ENCODE measurements at places on chromosomes 3 and 15.

DNA sequence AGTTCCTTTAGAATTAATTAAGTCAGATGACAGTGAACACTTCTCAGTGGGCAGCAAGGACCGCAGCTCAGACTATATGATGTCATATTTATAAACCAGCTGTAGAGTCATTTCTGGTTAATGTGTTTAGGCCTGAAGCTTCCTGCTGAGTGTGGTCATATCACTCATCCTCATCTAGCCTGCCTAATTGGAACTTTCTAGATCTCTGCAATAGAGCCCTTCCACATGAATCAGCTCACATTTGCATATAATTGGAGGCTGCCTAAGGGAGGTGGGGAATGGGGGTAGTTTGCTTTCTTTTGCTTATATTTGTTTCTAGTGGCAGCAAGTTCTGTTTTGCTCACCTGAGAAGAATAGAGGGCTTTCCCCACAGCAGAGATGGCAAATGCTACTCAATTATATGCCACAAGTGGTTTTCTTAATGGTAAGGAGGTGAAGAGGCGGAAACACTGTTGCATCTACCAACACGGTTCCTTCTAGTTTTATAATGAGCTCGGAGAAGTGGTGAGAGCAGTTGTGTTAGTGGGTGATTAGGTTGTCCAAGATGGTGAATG, 148.1 kb downstream of the KLHL25 start:
- no peak for DNase-seq

DNA sequence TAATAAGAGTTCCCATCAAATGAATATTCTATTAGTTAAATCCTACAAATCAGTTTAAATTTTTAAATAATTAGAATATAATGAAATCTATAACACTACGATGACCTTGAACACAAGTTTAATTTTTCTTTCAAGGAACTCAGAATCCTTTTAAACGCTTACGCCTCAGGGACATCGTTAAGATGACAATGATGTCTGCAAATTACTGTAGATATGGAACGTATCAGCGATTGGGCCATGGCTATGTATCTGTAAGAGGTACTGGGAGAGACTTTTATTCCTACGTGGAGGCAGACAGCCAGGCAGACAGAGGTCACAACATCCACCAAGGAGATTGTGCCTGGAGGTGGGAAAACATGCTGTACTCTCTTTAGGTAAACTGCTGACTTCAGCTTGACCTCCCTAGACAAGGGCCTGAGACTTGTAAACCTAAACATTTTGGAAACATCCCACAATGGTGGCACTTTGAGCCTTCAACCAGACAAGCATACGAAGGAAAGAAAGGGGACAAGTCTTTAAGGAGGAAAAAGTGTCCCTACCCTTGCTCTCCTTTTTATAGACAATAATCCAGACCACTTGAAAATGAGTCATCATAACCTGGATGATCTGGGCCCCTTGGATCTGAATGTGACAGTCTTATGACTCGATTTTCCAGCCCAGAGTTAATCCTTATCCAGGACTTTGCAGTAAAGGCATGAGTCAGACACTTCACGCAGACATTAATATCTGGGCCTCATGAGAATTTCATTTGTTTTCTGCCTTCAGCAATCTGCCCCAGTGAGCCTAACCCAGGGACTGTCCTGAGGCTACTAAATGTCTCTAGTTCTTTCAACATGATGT, 6.8 kb upstream of the LDHAL6B start:
- DNase-seq: no peak

- no peak for DNase-seq
Measured at GRCh38 chr3:51580418-51580817, 41.9 kb downstream of the RAD54L2 start.

GRCh38 chr3:1093217-1093616, 393 bp downstream of the CNTN6 start:
- no peak for DNase-seq

DNA sequence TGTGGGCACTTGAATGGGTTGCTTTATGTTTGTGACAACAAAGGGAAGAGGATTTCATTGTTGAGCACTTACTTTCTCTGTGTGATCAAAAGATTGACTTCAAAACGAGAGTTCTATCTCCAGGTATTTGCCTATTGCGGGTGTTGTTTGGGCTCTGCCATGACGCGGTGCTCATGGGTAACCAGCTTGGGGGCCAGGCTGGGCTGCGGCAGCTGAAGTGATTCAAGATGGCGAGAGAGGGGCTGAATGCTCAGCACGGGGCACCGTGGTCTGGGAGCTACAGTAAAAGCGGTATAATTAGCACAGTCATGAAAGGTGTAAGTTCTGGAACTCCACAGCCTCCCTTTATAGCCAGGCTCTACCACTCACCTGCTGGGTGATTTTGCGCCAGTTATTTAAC, 31.0 kb upstream of the ADCY5 start:
- no peak for DNase-seq

- DNase-seq: no peak
Measured at GRCh38 chr15:75723171-75723846, 10.7 kb upstream of the CSPG4 start.

DNA sequence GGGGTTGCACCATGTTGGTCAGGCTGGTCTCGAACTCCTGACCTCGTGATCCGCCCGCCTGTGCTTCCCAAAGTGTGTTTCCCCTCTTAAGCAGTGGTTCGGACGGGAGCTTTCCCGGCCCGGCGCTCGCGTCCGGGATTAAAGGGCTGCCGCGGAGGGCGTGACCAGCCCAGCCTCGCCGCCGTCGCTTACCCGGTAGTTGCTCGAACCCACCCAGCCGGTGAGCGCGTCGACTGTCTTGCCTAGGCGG, 513 bp downstream of the CLASP2 start:
- DNase-seq: no peak

DNA sequence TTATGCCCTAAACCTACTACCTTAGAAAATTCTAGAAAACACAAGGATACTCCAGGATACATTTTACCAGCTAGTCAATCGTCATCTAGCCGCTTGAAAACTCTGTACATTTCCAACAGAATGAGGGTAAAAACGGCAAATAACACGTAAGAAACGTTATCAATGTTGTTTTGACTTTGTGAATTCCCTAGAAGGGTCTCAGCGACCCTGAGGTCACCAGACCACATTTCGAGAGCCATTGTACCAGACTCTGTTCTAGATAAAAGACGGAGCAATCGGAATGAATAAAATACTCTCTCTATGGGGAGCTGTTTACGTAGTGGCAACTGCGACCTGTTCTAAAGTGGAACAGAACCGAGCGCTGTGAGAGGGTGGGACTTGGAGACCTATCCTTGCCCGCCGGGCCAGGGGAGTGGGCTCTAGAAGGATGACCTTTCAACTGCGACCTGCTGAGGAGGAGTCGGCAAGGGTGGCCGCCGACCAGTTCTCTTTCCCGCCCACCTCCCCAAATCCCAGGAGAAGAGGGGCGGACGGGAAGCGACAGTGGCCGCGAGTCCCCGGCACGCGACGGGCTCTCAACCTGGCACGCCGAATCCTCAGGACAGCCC, 778 bp upstream of the AP4E1 start:
- peak; percentile 67 for DNase-seq

DNA sequence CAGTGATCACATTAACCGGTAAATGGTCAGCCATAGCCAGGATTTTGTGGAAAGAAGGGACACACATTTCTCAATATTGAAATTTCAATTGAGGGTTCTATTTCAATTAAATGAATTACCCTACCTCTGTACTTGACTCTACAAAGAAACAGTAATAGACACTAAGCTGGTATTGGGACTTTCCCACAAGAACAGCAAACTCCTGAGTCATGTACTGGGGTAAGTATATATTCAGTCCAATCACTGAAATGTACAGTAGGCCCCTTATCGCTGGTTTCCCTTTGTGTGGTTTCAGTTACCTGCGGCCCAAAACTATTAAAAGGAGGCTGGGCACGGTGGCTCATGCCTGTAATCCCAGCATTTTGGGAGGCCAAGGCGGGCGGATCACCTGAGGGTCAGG, 17.6 kb downstream of the ASB14 start:
- no peak for DNase-seq

- no peak for DNase-seq
Measured at GRCh38 chr3:9069971-9070370, 106.7 kb upstream of the RAD18 start.

GRCh38 chr3:132783152-132783551, 60.9 kb upstream of the NPHP3 start:
- DNase-seq: no peak

- no peak for DNase-seq
Measured at GRCh38 chr15:35496585-35496984, 49.4 kb downstream of the DPH6 start.

GRCh38 chr3:190399677-190400076, 11.7 kb downstream of the CLDN16 start:
- DNase-seq: no peak

- DNase-seq: no peak
Measured at GRCh38 chr3:186165331-186165730, 56.4 kb upstream of the ETV5 start.

GRCh38 chr3:87501076-87501475, 224.7 kb upstream of the POU1F1 start:
- no peak for DNase-seq

GRCh38 chr3:178189854-178190253, 346.4 kb upstream of the KCNMB2 start:
- DNase-seq: no peak

GRCh38 chr15:75775296-75776064, 62.8 kb upstream of the CSPG4 start:
- DNase-seq: no peak

DNA sequence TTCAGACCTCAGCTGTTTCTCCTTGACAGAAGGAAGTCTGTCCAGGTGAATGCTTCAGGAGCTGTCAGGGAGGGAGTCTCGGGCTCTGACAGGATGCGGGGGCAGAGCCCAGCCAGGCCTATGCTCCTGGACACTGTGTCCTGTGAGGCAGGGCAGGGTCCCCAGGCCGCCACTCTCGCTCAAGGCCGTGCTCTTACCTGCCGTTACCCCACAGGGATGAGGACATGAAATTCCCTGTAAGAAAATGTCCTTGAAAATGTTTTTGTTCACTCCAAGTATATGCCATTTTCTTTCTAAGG, 63.9 kb downstream of the BOC start:
- DNase-seq: no peak

- DNase-seq: no peak
Measured at GRCh38 chr15:57218826-57219576, 157.3 kb upstream of the CGNL1 start.

GRCh38 chr15:65081758-65082157, 5.2 kb downstream of the KBTBD13 start:
- DNase-seq: no peak

DNA sequence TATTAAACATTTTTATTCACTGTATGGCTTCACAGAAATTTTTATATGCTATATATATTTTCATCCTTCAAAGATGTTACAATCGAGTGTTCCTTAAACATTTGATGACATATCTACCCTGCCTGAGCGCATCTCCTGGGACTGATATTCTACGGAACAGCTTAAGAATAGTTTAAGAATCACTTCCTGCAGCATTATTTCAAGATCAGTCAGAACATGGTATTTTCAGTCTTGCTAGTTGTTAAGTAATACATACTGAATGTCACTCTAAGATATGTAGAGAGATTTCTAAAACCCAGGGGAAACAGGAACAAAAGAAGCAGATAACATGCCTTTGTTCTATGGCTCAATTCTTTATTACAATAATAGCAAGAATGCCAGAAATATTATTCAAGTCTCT, 8.7 kb downstream of the COL8A1 start:
- DNase-seq: no peak

DNA sequence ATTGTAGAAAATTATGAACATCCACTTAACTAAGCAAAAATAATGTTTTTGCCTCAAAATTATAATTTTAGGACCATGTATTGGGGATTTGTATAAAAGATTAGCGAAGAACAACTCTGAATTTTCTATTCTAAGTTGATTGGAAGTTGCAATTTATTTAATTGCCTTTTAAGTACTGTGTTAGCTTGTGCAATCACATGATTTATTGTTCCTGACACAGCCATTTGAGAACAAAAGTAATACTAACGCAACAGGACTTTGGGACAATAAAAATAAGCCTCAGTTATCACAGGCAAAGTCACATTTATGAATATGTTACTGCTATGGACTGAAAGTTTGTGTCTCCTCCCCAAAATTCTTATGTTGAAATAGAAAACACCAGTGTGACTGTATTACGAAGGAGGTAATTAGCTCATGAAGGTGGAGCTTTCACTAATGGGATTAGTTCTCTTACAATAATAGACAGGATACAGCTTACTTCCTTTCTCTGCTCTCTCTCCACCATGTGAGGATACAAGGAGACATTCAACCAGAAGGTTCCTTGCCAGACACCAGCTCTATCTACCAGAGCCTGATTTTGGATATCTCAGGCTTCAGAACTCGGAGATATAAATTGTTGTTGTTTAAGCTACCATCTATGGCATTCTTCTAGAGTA, 745.9 kb downstream of the ZBBX start:
- no peak for DNase-seq

DNA sequence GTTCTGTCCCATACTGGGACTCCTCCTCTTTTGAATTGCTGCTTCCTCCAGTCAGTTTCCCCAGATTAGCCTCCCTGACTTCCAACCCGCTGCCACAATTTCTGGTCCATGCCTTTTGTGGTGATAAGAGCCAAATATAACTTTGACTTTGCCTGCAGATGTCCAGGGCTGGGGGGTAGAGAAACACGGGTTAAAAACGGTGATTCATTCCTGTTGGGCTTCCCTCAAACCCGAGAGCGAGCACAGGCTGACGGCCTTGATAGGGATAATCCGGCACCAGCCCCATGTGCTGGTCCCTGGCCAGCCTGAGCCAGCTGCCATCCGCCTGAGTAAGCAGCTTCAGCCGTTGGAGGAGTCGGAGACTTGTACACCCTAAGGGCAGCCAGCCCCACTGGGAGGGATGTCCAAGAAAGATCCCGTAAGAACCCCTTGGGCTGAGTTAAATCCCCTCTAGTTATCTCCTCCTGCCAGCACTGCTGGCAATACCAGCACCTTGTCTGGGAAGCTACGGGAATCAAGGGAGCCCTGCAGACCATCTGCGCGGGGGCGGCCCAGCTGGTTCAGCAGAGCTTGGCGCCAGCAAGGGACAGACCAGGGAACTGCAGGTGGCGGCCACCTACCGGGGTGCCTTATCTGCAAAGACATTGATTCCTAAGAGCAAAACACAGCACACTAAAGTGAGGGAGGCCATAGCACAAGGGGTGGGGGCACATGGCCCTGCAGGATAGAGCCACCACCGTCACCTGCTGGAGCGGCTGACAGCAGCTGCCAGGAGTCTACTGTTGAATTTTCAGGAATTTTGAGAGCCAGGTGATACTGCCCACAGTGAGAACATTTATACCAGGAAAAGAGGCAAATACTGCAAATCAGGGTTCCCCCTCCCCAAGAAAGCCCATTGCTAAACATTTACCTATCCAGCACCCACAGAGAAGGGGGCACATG, 18.1 kb downstream of the CSPG4 start:
- no peak for DNase-seq
